ENCODE measurements at places on chromosomes 13 and 19. TPM values are rescaled to one million over a fixed set of nuclear protein-coding genes. Genes with fewer than 3 reads are reported as not detected.

LCP1 gene
- 21.0 TPM for polyA plus RNA-seq

DNA sequence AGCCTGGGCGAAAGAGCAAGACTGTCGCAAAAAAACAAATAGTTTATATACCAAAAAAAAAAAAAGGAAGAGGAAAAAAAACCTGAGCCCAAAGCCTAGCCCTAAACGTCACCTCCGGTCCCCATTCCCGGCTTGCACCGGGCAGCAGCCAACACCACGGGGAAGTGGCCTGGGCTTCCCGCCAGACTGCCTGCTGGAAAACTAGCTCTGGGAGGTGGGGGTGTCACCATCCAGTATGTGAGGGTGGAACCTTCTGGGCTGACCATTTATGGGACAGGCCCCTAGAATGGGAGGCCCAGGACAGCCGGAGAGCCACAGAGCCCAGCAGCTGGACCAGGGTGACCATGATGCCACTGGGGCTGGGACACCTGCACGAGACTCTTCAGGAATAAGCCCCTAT lies 37.3 kb downstream of the IL12RB1 start:
- DNase-seq: peak; percentile 68

PEAK3 gene
- polyA plus RNA-seq: 0.22 TPM

DNA sequence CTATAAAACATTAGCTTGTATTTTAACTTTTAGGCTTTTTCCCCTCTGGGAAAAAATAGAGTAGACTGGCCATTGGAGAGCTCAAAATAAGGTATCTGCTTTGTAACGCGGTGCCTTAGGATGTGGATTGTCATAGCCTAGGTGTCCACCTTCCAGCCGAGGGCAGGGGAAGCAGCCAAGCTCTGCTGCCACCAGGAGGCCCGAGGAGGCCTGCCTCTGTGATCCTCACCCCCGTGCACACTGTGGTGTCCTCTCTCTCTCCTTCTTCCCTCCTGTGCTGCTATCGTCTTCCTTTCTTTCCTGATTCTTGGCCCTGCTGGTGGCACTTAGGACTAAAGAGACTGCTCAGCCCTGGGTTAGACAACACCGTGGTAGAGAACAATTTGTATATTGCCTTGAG lies 11.3 kb downstream of the HNRNPM start:
- no peak for DNase-seq

DNA sequence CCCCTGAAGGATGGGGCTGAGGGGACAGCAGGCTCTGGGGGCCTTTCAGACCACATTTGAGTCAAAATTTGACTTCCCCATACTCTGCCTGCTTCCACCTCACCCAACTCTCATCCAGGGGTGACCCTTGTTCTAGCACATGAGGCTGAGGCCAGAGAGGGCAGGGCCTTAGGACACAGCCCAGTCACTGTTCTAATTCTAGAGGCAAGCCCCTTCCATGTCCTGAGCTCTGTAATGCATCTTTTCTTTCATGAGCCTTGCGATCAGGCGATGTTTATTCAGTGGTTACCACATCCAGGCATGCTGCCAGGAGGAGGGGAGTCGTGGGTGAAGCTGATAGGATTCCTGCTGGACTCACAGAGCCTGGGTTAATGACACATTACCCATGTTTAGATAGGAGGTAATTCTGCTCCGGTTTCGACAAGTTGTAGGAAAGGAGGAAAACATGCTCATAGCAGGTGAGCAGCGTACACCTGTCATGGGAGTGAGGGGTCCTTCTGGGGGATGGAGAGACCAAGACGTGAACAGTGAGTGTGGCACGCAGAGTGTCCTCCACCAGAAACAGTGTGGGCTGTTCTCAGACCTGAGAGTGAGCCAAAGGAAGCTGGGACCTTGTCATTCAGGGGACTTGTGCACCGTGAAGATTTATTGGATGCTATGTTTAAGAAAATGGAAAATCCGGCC lies 9.3 kb downstream of the RPS9 start:
- peak; percentile 91 for DNase-seq

CCDC70 gene
- not detected for polyA plus RNA-seq

GRCh38 chr13:26022538-26023292 lies 29.1 kb downstream of the SHISA2 start:
- DNase-seq: no peak

GRCh38 chr13:26112843-26113242 lies 61.0 kb upstream of the SHISA2 start:
- DNase-seq: no peak

ZNF582 gene
- polyA plus RNA-seq: 10.2 TPM

DNA sequence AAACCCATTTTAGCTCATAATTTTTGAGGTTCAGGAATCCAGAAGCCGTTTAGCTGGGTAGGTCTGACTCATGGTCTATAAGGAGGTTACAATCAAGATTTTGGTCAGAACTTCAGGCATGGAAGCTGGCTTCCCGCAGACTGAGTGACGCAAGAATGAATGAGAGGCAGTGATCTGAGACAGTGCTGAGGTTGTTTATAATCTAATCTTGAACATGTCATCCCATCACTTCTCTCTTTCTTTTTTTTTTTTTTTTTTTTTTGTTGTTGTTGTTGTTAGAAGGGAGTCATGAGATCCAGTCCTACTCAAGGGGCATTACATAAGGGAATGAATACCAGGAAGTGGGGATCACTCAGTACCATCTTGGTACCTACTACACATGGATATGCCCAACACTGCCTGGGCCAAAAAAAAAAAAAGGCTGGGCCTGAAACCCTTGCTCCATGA lies 217.4 kb downstream of the DLEU7 start:
- no peak for DNase-seq

CD79A gene
- polyA plus RNA-seq: 1.5 TPM

GRCh38 chr19:10977742-10978092 lies 16.9 kb downstream of the SMARCA4 start:
- no peak for DNase-seq

- DNase-seq: peak; percentile 32
Observed at GRCh38 chr13:32045982-32046785, 14.6 kb downstream of the FRY start.

- no peak for DNase-seq
Observed at GRCh38 chr13:79382545-79383275, 23.3 kb downstream of the RBM26 start.

GRCh38 chr19:12949363-12950283 lies 4.0 kb downstream of the RAD23A start:
- DNase-seq: no peak

ZNF728 gene
- polyA plus RNA-seq: 0.06 TPM

DNA sequence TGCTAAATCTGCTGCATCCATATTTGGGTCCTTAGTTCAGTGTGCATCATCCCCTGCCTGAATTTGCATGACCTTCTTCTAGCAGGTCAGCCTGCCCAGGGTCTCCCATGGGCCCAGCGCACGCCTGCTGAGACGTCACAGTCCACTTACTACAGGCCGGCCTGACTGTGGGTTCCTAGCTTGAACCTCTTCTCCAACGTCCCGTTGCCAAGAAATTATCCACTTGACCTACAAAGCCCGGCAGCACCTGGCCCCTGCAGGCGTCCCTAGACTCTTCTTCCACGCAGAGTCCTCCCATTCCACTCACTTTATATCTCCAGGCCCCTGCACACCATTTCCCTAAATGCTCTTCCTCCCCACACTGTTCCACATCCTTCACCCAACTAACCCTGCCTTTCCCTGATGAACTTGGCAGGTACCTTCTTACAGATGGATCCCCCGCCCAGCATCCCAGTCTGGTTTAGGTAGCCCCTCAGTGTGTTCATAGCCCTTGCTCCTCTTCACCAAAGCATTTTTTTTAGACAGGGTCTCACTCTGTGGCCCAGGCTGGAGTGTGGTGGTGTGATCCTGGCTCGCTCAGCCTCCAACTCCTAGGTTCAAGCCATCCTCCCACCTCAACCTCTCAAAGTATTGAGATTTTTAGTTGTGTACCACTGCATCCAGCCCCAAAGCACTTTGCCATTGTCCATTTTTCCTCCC lies 155.0 kb upstream of the SOX1 start:
- no peak for DNase-seq

ZNF888 gene
- polyA plus RNA-seq: 15.1 TPM

DNA sequence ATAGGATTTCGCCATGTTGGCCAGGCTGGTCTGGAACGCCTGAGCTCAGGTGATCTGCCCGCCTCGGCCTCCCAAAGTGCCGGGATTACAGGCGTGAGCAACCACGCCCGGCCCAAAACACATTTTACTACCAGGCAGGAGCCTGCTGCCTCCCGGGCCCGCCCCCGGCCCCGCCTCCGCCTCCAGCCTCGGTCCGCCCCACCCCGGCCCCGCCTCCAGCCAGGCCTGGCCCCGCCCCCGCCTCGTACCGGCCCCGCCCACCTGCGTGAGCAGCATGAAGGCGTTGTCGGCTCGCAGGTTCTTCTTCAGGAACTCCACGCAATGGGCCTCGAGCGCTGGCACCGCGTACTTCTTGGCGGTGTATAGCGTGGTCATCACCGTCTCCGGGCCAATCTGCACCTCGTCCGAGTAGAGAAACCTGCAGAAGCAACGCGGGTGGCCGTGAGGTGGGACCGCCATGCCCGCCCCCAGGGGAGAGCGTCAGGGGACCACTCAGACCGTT lies 22.7 kb downstream of the BTBD2 start:
- DNase-seq: no peak

MEIOSIN gene
- polyA plus RNA-seq: not detected

DNA sequence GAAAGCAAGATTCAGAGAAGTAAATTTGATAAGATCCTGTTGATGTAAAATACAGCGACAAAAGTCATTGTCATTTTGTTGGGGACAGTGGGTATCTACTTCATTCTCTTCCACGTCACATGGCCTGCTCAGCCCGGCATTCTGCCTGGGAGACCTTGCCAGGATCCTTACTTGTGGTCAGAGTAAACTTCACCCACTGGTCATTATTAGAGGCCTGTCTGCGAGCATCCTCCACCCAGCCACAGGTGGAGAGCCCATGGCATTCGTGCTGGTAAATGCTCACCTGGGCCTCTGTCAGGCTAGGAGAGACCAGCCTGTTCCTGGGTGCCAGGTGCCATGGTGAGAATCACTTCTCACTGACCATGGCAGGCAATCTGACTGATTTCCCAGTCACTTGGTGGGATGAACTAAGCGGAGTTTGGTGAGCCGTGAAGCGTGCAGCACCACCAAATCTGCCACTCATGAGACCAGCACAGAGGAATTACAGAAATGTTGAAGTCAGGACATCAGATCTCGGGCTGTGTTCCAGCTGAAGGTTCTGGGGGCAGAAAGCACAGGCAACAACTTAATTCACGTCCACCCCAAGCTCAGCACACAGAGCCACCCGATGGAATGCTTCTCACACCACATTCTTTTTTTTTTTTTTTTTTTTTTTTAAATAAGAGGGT lies 107.0 kb downstream of the SIPA1L3 start:
- DNase-seq: no peak

DNA sequence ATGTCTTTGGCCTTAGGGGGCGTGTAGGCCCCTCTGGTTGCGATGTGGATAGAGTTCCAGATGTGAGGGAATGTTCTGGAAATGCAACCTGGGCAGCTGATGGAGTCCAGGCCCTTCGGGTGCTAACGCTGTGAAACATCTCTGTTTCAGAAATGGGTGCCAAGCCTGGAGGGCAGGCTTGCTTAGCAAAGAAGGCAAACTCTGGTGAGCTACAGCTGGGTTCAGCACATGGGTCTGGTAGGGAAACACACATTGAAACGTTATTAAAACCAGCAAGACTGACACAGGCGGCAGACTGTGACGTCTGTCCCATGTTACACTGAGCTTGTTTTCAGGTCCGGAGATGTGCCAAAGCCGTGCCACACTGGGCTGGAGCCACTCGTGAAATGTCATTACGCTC lies 8.6 kb upstream of the CDC16 start:
- no peak for DNase-seq

DNA sequence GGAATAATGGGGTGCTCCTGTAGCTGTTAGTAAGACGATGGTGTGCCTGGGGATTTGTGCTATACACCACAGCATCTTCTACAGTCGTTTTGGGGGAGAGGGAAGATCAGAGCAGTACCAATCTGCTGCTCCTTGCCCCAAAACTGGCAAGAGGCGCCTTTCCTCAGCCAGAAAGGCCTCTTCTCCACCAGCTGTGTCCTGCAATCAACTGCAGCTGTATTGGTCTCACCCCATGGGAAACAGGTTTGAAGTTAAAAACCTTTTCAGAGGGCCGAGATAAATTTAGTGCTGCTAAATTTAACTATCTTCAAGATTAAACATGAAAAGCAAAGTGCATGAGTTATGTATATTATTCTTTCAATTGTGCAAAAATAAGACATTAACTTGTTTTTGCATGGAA lies 1.2 kb upstream of the RNASEH2B start:
- DNase-seq: no peak

DNA sequence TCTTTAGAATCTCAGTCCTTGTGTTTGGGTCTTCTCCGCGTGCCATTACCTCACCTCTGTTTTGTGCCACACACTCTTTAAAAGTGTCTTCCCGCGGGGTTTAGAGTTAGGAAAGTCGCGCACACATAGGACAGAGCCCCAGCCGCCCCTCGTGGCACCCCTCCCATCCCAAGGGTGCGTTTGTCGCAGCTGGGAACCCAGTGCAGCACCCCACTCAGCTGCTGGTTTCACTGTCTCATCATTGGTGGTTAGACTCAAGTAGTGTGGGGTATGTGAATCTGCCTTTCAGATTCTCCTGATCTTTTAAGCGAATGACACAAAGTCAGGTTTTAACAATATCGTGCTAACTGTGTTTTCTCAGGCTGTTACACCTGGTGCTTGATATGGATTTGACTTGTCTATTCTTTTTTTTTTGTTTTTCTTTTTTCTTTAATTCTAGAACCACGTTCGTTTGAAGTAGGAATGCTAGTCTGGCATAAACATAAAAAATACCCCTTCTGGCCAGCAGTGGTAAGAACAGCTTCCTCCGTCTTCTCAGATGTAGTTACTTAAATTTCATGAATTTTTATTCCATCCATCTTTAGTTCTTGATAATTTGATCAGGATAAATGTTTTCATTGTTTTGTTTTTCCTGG lies 19.5 kb upstream of the NDUFS7 start:
- DNase-seq: no peak

RXFP2 gene
- not detected for polyA plus RNA-seq

- DNase-seq: no peak
Observed at GRCh38 chr13:51601601-51602565, 17.6 kb downstream of the WDFY2 start.

NOSIP gene
- 51.0 TPM for polyA plus RNA-seq

CCDC9 gene
- 25.8 TPM for polyA plus RNA-seq

GRCh38 chr19:51347209-51347928 lies 5.4 kb upstream of the VSIG10L start:
- DNase-seq: no peak

GRCh38 chr19:53958823-53959757 lies 3.6 kb upstream of the CACNG8 start:
- no peak for DNase-seq

- no peak for DNase-seq
Observed at GRCh38 chr19:23321953-23322549, 71.9 kb upstream of the ZNF724 start.

GRCh38 chr19:29622166-29623070 lies 16.3 kb downstream of the POP4 start:
- no peak for DNase-seq

DNA sequence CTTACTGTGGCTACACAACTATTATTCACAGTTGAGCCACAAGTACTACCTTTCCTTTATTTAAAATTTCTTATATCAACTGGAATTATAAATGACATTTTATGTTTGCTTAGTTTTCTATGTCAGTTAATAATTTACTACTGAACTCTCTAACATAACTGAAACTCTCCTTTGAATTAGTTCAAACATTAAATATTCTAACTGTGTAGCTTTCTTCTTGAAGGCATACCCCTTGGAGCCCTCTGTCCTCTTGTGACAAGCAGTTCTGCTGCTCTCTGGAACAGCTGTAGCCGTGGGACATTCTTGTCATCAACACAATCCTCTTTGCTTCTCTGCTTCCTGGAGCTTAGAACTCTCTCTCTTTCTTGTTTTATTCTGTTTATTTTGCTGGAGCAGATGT lies 244.8 kb downstream of the NHLRC3 start:
- no peak for DNase-seq

DDX49 gene
- 64.6 TPM for polyA plus RNA-seq

CYP4F3 gene
- 0.28 TPM for polyA plus RNA-seq
